M059J (cell line): ENCODE measurements at places on chromosomes 6 and 20. TPM values are rescaled to one million over a fixed set of nuclear protein-coding genes. Genes with fewer than 3 reads are reported as not detected.

The VNN1 gene
- total RNA-seq = 0.20 TPM in 1 of 2 replicates, not detected in the other

The OR2B6 gene
- 0.15 and 0.27 TPM in 2 replicates for total RNA-seq

The MKKS gene
- total RNA-seq = 16.6 and 21.0 TPM in 2 replicates

The GMPR gene
- 64.3 and 92.2 TPM in 2 replicates for total RNA-seq

The FAM83C gene
- total RNA-seq = 0.02 TPM in 1 of 2 replicates, not detected in the other

The MLIP gene
- total RNA-seq = not detected in 2 replicates

DNA sequence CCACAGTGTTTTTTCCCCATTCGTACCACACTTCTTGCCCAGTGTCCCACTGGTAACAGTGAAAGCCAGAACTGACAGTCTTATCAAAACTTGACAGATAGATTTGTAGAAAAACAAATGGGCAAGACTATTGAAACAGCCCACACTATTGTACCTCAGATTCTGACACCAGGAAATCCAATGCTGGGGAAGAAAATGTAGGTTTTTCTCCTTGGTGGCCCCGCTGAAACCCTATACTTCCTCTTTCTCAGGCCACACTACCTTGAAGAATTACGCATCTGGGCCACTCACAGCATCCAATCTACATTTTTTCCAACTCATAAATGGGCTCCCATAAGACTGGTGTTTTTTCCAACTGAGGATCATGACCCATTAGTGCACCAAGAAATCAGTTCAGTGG is 90.9 kb upstream of the HDDC2 start:
- DNase-seq = no peak

DNA sequence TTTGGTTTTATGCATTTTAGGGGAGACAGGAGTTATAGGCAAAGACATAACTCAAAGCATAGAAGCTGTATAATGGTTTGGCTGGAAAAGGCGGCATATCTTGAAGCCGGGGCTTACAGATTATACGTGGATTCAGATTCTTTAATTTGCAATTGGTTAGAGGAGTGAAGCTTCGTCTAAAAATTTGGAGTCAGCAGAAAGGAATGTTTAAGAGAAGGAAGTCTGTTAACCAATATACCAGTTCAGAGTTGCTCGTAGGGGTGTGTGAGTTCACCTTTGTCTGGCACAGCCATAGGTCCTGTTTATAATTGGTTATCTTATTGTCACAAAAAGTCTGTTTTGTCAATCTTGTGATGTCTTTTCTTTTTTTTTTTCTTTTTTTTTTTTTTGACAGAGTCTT is 8.9 kb downstream of the ARHGAP40 start:
- DNase-seq = peak; percentile 76

- peak; percentile 94 for DNase-seq
Observed at GRCh38 chr6:109308018-109308492, 74.2 kb downstream of the CD164 start.

- peak; percentile 41 for DNase-seq
Observed at GRCh38 chr6:54621285-54621684, 225.3 kb upstream of the FAM83B start.

DNA sequence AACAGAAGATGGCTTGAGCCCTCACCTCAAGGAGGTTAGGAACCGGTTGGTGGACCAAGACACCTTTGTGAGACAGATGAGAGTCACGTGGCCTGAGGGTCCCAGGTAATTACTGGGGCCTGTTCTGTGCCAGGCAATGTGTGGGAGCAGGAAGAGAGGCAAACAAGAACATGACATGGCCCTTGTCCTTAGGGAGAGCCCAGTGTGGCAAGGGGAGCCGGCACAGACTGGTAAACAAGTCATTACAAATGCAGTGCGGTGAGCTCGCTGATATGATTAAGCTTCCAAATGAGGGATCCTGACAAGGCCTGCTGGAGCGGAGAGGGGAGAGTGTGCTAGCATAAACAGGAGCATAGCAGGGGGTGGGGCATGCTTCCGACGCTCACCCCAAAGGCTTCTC is 55.6 kb downstream of the ZNF831 start:
- DNase-seq = no peak

DNA sequence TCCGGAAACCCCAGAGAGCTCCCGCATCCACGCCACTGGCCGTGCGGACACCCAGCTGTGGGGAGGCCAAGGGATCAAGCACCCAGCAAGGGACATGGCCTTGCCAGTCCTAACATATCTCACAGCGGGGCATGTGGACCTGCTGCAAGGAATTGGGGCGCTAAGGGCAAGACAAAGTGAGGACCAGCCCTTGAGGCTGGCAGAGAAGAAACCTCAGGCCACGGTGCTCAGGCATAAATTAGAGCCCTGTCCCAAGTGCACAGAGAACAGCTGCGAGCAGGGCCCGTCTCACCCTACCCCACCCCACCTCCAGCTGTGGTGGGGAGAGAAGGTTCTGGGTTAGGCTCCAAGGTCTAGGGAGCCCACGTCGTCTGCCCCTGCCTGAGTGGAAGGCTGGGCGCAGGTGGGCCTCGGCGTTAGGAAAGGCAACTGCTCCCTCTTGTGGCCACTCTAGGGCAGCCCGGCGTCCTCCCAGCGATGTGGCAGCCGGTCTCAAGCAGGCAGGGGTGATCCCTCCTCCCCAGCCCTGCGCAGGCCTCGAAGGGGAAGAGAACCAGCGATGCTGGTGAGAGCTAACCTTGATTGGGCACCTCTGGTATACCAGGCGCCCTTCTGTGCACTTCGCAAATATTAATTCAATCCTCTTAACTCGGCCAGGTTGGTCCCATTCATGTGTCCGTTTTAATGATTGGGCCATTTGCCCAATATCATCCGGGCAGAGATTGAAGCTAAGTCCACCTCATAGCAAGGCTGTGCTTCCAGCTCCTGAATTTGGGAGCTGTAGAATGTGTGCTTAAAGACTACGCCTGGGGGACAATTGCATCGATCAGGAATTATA is 235.8 kb downstream of the NFATC2 start:
- DNase-seq = peak; percentile 67

- peak; percentile 30 for DNase-seq
Observed at GRCh38 chr6:126650931-126651330, 311.0 kb downstream of the CENPW start.

- DNase-seq = peak; percentile 47
Observed at GRCh38 chr6:126797981-126798380, 320.5 kb upstream of the RSPO3 start.

DNA sequence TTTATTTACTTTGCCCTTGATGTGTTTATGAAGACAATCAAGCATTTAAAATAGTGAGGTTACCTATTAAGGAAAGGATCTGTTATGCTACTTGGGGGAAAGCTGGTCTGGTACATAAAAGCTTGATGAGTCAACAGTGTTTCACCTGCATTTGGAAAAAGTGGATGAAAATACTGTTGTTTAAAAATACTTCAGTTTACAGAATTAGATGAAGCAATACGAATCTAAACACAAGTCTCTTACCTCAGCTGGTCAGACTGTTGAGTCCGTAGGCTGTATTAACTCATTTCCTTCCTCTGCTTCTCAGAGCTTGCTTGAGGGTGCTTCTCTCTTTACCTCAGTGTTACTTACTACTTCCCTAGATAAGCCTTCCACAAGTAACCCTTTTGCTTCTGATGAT is 36.1 kb downstream of the NKX2-4 start:
- peak; percentile 66 for DNase-seq

GRCh38 chr6:113944701-113945100 is 26.2 kb downstream of the HDAC2 start:
- DNase-seq = peak; percentile 15

DNA sequence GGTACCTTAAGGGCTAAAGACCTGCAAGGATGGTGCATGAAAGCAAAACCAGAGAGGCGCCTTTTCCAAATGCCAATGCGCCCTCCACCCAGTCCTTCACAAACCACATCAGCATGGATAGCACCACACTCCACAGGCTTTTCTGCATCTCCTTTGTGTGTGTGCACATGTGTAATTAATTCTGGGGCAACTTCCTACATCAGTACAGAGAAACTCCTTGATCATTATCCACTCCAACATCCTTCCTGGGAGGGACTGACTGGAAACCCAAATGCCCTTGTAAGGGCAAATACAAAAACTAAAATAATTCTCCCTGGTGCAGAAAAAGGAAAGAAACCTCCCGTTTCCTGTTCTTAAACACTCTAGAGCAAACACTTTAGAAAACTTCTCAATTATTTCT is 10.8 kb downstream of the SLC52A3 start:
- DNase-seq = no peak

- no peak for DNase-seq
Observed at GRCh38 chr6:158158123-158158522, 9.9 kb downstream of the SERAC1 start.

GRCh38 chr20:53826597-53827291 is 233.1 kb upstream of the ZNF217 start:
- DNase-seq = peak; percentile 39

DNA sequence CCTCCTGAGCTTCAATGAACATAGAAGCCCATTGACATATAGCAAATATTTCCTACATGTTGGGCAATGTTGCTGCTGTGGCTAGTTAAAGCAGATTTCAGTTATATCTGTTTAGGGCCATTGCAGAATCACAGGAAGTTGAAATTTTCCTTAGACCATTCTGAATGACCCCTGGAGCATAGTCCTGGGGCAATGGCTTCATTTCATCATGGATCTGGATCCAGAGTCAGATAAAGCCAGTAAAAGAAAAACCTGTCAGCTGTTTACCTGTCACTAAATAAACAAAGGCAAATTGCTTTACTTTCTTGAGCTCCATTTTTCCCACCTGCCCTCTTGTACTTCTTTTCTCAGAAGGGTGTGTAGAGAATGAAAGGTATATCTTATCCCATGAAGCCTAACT is 494.0 kb upstream of the MAP3K7 start:
- DNase-seq = no peak

DNA sequence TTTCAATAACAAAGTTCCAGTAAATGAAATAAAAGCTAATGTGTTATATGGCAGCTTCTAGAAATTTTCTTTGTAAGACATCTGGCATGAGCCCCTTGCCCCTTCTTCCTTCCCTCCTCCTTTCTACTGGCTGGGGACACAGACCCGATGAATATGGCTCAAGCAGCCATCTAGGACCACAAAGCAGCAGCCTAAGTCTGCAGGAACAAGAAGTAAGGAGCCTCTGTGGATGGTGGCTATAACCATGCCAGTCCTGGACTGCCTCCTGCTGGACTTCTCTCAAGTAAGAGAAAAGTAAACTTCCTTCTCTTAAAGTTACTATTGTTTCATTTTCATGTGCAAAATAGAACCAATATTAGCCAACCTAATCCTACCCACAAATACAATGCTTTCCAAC is 114.9 kb upstream of the DST start:
- DNase-seq = peak; percentile 76

DNA sequence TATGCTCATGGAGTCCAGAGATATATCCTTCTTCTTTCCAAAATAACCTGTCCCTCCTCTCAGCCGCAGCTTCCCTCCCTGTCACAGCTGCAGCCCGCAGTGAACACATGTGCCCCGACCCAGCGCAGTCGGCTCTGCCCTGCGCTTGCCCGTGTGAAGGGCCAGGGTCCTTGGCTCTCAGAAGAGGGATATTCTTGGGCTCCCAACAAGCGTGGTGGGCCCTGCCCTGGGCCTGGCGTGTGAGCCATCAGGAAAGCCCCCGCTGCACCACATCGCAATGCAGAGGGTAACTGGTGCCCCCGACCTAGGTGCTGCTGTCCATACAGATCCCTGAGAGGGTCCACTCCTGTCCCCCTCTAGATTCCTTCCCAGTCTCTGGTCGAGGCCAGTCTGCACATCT is 65.2 kb downstream of the SSR1 start:
- no peak for DNase-seq
